ENCODE measurements at places on chromosomes 7 and 10.

DNA sequence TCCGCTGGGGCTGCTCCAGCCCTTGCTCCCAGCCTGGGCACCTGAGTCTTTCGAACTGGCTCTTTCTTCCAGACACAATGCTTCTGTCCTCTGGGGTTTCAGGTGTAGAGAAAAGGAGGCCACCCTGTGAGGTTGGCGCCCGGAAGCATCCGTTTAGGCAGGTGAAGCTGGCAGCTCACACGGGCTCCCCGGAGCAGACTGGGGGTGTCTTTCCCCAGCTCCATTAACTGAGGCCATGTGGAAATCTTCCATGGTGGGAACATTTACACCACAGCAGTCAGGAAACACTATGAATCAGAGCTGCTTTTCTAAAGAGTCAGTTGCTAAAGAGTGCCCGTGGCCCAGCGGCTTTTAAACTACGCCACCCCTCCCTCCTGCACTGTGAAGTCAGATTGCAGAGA is 29.2 kb downstream of the PRKAG2 start:
- DNase-seq: no peak

GRCh38 chr10:36766940-36767339 is 358.5 kb upstream of the ANKRD30A start:
- no peak for DNase-seq

GRCh38 chr7:139767561-139767982 is 10.2 kb downstream of the HIPK2 start:
- no peak for DNase-seq

GRCh38 chr7:87574630-87575029 is 26.1 kb downstream of the ABCB1 start:
- DNase-seq: peak; percentile 81

GRCh38 chr10:105844676-105845570 is 1203.8 kb downstream of the SORCS3 start:
- no peak for DNase-seq

GRCh38 chr10:8688881-8689280 is 634.4 kb downstream of the GATA3 start:
- no peak for DNase-seq

Measured in M059J (cell line).